ENCODE measurements at places on chromosomes 11 and 22.

DNA sequence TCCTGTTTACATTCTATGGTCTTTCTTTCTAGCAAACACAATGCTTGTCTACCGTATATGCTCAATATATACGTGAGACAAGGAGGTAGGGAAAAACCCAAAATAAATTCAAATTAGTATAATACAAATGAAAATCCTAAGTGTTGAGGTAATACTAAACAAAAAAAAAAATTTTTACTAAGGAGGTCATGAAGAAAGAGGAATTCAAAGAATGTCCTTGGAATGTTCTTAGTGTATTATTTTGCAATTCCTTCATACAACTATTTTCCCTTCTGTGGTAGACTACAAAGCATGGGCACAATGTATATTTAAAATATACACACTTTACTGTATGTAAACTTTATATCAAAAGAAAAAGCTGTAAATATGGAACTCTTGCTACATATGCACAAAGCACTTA is 36.4 kb downstream of the PIK3C2A start:
- no peak for DNase-seq

DNA sequence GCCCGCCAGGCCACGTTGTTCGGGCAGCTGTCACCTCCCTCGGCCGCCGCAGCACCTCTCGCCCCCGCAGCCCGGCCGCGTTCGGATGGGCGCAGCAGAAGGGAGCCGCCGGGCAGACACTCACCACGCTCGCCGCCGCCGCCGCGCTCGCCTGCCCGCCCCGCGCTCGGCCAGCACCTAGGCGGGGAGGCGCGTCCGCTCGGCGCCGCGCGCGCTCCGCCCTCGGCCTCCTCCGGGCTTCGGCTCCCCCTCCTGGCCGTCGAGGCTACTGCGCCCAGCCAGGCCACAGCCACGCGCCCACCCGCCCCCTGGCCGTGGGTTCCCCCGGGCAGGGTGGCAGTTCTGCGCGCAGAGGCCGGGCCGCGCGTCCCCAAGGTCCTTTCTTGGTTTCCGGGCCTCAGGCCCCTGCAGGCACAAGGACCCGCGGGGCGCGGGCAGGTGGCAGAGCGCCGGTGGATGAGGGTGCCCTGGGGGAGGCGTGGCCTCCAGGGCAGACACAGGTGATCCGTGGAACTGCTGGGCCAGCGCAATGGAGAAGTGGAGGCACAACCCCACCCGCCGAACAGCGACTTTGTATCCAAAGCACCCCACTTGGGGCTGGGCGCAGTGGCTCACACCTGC is at the start of gene SLC25A22:
TSS of gene SLC25A22 (minus strand) at position 189 of the 621 bp plus-strand sequence. CDS start 3,275 bp downstream, outside the sequence.
- DNase-seq, result peak; percentile 69

DNA sequence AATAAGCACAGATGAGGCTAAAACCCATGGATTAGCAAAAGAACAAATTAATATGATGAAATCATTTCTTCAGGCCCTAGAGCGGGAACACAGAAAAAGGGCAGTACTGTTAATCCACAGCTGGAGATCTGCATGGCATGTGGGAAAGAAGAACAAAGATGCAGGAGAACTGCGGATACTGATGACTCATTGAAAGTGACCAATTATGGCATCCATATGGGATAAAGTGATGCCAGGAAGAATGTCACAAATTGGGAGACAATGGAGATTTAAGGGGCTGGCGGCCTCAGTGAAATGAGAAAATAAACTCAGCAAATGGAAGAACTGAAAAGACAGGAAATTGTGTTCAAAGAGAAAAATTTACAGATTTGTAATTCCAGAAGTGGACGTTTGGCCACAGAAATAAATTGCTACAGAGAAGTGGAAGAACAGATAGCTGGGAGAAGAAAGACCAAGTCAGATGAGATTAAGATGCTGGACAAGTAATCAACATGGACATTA is 39.4 kb downstream of the SIK3 start:
- no peak for DNase-seq

- DNase-seq, result no peak
Measured at GRCh38 chr11:23729088-23729487, 767.8 kb upstream of the LUZP2 start.

GRCh38 chr11:66335531-66336233 is 552 bp downstream of the RIN1 start:
- DNase-seq, result no peak

- DNase-seq, result no peak
Measured at GRCh38 chr11:122637541-122637940, 18.0 kb upstream of the UBASH3B start.

GRCh38 chr11:130719220-130719915 is 196.9 kb downstream of the SNX19 start:
- no peak for DNase-seq

DNA sequence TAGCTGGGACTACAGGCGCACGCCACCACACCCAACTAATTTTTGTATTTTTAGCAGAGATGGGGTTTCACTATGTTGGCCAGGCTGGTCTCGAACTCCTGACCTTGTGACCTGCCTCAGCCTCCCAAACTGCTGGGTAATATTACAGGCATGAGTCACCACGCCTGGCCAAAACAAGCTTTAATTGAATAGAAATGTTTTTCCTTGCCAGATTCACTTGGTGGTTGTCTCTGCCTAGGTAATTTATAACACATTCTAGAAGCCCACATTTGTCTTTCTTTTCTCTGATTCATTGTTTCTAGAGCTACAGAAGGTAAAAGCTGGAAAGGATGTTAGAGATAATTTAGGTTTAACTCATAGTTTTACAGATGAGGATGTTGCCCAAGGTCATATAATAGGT is 41.3 kb downstream of the CECR2 start:
- DNase-seq, result no peak

DNA sequence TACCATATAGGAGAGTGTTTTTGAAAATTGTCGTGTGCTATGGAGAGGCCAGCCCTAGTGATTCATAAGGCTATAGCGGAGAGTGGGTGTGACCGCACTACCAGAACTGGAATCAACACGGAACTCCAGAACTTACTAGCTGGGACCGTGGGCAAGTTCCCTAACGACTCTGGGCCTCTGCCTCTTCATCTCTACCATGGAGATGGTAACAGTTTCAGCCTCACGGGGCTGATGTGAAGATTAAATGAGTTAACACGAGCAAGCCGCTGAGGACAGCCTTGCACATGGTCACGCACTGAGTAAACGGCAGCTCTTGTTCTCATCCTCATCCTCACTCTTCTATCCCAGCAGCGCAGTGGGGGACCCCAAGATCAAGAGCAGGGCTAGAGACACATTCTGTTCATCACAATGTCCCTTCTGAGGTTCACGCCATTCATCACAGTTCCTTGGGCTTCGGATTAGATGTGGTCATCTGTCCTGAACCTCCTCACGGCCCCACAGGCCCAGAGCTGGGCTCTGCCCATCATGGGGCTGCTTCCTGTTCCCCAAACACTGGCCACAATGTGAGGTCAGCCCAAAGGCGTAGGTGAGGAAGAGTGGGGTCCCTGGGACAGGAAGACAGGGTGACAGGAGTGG is 47.2 kb upstream of the CD5 start:
- no peak for DNase-seq

DNA sequence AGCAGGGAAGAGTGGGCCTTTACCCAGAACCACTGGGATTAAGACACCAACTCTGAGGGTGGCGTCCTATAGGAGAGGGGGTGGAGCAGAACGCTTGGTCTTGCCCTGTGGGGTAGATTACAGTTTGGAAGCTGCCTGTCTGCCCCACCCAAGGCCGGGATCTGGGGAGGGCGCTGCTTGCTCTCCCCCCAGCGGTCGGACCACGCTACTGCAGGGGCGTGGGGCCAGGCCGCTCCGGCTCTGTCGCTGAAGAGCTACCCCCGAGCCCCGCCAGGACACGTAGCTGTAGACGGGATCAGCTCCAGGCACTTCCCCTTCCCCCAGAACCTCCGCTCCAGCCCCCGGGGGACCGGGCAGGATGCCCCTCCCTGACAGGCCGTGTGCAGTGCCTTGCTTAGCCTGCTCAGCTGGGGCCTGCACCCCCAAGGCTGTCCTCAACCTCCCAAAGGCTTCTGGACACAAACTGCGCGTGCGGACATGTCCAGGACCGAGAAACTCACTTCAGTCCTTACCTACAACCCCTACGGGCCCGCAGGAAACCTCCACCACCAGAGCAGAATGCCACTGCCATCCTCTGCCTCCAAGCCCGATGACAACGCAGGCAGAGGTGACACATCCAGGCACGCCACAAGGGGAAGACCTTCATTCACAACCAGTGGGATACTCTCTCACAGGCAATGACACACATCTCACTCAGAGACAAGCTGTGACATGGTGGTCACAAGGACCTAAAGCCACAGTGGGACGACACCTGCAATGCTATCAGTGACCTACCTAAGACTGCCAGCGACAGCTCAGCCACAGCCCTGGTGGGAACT is 3.6 kb downstream of the AHNAK start:
- DNase-seq, result peak; percentile 75

GRCh38 chr11:45592636-45593035 is 72.8 kb downstream of the CHST1 start:
- no peak for DNase-seq

DNA sequence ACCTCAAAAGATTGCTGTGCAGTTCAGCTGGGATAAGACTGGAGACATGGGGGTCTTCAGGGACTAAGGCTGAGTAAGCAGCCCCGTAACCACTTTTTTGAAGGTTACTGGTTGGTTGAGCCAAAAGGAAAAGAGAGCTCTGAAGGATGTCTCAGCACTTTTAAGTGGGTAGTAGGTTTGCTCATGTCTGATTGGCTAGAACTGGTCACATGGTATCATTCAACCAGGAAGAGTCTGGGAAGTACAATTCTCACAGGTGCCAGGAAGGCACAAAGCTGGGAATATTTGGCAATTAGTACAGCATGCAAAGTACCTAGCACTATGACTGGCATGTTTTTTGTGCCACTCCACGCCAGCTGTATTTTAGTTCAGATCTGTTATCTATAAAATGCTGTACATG is 58.1 kb downstream of the SNX19 start:
- no peak for DNase-seq

DNA sequence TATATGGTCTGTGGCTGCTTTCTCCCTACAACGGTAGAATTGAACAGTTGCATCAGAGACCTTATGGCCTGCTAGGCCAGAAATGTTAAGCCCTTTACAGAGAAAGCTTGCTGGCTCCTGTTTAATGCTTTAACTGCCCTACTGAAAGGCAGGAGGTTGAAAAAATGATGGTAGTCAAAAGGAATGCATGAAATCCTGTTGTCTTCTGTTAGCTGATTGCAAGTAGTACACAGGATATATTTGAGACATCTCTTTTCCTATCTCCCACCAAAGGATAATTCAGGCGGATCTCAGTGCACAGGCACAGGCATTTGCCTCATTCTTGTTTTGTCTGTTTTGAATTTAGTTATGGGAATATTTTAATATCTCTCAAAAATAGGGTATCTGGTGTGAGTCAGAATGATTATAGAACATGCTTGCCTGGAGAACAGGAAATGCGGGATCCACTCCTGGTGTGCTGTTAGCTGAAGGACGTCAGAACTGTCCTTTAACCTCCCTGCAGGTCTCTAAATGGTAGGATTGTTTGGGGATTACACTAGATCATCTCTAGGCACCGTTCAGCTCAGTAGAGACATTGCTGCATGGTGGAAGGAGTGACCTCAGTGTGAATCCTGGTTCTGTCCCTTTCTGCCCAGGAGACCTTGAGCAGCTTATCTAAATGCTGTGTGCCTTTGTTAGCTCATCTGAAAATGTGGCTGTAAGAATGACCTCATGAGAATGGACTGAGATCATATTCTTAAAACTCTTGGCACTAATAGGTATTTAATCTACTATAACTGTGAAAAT is 49.5 kb downstream of the PACS1 start:
- no peak for DNase-seq

DNA sequence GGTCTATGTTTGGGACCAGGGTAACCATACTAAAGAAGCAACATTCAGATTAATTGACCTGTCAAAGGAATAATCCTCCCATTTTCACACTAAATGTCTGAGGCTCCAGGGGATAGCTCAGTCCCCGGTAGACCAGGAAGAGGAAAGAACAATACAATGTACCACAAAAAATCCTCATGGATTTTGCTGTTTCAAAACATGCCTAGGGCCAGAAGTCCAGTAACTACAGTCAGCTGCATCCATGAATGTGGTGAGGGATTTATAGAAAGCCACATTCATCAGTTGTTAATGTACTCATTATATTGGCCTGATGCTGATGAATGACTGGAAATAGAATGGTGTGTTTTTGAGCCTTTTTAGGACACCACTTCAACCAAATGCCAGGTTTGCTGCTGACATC is 6.9 kb upstream of the ETS1 start:
- no peak for DNase-seq

- peak; percentile 54 for DNase-seq
Measured at GRCh38 chr11:10293423-10294289, at the start of gene SBF2. TSS of gene SBF2 (minus strand) at chr11:10294219. CDS start at chr11:10294069, 150 bp downstream.

DNA sequence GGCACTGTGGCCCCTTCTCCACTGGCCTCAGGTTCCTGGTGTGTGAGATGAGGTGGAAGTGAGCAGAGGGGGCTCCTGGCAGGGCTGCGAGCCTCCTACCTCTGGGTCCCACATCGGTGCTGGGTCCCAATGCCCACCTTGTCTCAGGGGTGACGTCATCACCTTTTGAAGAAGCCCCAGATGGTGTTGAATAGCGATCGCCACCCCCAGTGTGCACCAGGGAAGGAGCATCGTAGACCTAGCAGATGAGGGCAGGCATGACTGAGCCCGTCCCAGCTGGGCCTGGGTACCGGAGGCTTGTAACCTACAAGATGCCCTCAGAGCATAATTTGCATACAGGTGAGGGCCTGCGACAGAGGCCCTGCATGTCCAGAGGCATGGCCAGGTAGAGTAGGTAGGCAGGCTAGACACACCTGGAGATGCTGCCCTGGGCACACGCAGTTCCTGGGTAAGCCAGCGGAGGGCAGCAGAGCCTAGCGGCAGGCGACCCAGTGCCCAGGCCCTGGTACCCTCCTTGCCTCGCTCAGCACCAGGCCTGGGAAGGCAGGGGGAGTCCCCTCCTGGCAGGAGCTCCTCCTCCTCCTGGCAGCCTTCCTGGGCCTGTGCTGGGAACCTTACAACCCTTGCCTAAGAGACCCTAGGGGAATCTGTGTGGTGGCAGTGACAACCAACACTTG is 52.5 kb downstream of the TPCN2 start:
- peak; percentile 53 for DNase-seq

DNA sequence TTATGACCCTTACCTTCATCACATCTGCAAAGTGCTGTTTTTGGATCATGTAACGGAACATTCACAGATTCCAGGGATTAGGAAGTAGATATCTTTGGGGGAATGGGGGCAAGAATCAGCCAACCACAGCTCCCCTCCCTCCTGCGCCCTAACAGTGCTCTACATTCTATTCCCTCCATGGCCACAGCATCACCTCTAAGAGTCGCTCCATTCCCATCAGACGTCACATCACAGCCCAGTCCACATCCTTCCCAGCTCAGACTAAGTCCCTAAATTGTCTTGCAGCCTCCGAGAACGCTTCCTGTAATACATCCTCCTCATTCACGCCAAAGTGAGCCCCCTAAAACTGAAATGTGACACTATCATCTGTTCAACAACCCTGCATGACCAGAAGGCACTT is 5.9 kb downstream of the SCGB1D1 start:
- no peak for DNase-seq

DNA sequence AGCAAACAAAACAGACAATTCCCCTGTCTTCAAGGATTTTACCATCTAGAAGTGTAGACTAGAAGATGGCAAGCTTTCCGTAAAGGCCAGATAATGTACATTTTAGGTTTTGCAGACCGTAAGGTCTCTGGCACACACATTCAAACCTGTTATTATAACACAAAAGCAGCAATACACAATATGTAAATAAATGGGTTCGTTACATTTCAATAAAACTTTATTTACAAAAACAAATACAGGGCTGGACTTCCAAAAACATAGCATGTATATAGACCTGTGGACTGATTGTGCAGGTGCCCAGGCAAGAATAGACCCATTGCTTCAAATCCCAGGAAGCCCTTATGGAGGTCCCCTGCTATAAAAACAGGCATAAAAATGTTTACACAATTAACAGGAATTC is 27.1 kb upstream of the MS4A6A start:
- no peak for DNase-seq

Data from stimulated activated CD4-positive, alpha-beta T cell treated with anti-CD3 and anti-CD28 coated beads, TNF-alpha, amount 100 ng/mL, for 24 hours (primary cell).